ENCODE measurements at places on chromosomes 1 and 21.

DNA sequence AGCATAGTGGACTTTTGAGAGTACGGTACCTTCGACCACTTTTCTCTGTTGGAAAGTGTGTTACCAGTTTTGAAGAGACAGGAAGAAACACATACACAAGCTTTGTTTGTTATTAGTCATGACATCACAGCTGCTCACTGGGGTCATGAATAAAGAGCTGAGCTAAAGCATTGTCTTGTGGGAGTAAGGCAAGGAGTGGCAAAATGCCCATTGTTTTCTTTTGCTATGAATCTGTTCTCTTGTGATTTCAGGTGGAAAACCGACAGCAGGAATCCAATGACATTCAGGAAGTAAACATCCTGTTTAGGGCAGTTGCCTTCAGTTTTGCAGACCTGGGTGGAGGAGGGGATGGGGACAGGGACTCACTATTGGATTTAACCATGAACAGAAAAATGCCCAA lies 66.2 kb downstream of the RGL1 start:
- DNase-seq, result no peak

DNA sequence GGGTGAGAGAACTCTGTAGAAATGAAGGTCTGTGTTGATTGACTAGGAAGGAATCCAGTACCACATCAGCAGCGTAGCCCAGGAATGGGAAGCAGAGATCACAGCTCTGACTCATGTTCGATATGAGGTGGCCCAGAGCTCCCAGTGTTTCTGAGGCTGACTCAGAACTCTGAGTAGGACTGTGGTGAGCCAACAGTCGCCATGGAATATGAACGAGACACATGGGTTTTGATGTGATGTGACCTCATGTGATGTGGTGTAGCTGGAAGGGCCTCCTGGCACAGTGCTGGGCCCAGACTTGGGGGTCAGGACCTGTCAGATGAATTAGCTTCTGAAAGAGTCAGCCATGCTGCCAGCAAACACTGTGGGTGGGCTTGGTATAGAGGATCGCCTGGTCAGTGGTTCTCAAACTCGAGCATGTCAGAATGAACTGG lies 237.0 kb downstream of the MRPL39 start:
- DNase-seq, result no peak

DNA sequence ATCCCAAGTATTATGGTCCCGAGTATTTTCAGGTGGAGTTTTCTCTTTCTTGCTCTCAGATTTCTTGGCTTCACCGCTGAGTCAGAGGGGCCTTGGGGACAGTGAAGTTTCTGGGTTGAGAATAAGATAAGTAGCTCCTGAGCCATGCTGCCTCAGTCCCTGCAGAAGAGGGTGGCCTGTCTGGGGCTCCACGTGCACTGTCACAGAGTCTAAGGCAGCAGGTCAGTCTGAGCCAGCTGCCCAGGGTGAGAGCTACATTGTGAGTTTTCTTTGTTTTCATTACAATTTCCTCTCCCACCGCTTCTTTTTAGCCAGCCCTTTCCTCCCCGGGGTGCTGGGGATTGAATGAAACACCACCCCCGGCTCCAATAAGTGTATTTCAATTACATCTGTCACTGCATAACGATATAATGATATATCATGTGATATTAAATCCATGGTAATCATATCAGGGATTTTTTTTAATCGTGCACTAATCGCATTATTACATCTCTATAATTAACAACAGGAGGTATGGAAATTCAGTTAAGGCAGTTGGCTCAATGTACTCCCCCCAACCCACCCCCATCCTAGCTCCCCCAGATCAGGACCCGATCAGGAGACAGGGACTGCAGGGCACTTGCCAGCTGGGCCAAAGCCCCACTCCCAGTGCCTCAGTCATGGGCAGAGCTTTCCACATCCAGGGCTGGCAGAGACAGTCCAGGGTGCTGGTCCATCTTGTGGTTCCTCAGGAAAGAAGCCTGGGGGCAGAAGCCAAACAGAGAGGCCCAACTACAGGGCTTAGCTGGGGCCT lies 43.7 kb downstream of the DMAP1 start:
- DNase-seq, result no peak

DNA sequence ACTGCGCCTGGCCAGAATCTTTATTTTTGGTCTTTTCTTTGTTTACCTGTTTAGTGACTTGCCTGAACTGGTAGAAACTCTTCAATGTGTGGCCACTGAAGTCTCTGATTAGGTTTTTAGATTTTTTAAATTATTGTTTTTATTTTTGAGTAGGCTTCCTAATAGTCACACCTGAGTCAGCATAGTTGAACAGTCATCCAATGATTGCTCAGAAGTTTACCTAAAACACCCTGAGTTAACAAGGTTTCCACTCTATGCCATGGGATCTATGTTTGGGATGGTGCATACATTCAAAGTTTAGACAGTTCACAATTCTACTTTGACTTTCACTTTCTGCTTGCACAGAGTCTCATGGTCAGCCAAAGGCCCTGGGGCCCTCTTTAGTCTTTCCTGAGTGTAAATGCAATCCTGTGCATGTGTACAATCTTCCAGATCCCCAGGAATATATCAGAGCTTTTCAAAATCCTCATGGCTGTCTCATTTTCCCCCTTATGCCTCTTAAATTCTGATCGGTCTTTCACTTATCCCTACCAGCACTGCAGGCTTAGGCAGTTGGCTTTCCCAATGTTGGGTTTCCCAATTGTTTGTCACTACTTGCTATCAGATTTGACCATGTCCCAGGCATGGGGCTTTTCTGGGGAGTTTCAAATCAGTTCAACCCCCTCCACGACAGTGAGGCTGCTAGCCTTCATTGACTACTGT lies 114.4 kb upstream of the RAB3GAP2 start:
- no peak for DNase-seq

DNA sequence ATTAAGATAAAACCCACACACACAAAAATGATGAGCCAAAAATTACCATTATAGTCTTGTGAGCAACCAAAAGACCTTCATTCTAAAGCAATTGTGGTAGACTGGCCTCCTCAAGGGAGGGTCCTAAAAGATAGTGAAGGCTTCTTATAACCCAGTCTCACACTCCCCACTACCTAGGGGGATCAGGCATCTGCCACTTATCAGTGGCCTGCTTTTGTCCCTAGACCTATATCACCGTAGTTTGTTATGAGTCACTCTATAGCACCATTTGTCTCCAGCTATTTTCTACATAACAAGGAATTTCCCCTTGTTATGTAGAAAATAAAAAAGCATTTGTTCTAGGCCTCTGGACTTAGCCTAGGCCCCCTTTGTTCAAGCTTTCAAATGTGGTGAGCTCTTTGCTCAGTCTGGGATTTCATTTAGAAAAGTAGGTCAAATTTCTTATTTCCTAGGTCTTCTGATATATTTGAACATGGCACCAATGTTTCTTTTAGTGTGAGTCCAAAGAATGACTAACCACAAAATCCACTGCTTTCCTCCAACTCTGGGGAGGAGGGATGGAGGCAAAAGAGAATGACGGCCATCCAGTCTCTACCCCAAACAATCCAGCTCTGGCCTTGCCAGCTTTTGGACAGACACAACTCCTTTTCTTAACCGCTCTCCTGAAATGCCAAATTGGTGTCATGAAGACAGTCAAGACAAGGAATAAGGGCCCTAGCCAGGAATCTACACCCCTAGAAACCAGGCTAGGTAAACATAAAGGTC lies 8.9 kb downstream of the ADAR start:
- DNase-seq, result no peak

GRCh38 chr1:31715087-31715872 lies 11.5 kb upstream of the COL16A1 start:
- peak; percentile 36 for DNase-seq

DNA sequence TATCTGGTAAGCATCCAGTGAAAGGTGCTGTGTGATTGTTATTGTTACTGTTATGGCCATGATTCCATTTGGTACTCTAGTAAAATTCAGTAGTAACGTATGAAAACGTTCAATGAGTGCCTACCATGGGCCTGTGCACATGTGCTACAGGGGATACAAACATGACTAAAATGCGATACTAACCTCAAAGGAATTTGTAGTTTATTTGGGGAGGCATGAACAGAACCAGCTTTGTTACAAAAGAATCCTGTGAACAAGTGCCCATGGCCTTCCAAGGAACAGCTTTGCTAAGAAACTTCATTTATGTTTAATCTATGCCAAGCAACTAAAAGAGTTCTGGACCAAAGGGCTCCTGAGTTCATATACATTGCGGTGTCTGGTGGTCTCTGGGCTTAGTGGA lies 28.7 kb downstream of the PTGFR start:
- no peak for DNase-seq

DNA sequence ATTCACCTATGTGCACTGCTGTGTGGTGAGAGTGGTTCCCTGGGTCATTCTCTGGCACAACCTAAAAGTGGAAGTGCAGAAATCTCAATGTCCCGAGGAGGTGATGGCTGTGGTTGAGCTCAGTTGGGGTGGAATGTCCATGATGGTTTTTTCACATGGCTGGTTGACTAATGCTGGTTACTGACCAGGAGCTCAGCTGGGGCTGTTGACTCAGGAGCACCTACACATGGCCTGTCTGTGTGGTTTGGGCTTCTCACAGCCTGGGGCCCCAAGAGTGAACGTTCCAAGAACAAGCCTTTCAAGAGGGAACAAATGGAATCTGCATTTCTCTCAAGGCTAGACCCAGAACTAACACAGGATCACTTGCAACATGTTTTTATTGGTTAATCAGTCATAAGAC lies 6.4 kb upstream of the KANK4 start:
- DNase-seq, result no peak

- no peak for DNase-seq
Observed at GRCh38 chr1:2389644-2390043, 1.7 kb downstream of the MORN1 start.

GRCh38 chr1:58480191-58480590 lies 66.3 kb downstream of the OMA1 start:
- DNase-seq, result no peak

DNA sequence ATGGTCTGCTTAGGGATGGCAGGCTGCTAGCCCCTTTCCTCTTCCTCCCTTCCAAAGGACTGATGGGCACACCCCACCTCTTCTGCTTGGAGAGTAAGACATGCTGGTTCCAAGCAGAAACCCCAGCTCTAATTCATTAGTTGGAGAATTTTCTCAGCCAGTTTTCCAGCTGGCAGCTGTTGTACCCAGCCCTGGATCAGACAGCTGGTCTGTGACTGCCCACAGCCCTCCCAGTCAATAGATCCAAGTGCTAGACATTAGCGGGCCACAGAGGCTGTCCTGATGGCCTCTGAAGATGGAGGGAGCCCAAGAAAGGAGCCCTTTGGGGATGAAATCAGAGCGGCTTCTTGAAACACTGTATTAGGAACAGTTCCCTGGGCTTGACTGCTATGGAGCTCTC lies 35.8 kb downstream of the ACOT11 start:
- no peak for DNase-seq

GRCh38 chr1:31511848-31512615 lies 64.3 kb upstream of the TINAGL1 start:
- no peak for DNase-seq

- no peak for DNase-seq
Observed at GRCh38 chr1:13760921-13761320, 60.9 kb downstream of the PRDM2 start.

GRCh38 chr21:26385721-26386120 lies 187.4 kb downstream of the CYYR1 start:
- DNase-seq, result no peak

- no peak for DNase-seq
Observed at GRCh38 chr1:219900201-219900600, 28.2 kb downstream of the SLC30A10 start.
